Aorta (tissue), 5 donors: ENCODE measurements at places on chromosomes 3 and 15.

DNA sequence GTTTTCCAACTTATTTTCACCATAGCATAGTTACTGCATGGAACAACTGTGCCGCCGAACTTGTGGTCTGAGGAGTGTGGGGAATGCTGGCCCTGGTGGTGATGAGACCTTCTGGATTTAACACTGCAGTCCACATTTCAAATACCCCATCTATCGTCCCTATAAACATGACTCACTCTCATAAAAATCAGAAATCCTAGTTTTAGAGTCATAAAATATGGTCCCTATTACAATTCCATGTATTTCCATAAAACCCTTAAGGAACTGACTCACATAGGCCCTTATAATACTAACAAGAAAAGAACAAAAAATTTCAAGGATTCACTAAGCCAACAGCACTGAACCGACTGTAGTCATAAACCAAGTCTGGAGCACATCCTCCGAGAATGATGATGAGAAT lies 147.2 kb downstream of the FOXP1 start:
- peaks cover 6% of the 10 kb centered on the region for H3K4me1 ChIP-seq
- no peaks in the 10 kb centered on the region for H3K27me3 ChIP-seq
- H3K36me3 ChIP-seq: no peaks in the 10 kb centered on the region
- DNase-seq: no peak
- no peak overlapping the region for H3K4me3 ChIP-seq

DNA sequence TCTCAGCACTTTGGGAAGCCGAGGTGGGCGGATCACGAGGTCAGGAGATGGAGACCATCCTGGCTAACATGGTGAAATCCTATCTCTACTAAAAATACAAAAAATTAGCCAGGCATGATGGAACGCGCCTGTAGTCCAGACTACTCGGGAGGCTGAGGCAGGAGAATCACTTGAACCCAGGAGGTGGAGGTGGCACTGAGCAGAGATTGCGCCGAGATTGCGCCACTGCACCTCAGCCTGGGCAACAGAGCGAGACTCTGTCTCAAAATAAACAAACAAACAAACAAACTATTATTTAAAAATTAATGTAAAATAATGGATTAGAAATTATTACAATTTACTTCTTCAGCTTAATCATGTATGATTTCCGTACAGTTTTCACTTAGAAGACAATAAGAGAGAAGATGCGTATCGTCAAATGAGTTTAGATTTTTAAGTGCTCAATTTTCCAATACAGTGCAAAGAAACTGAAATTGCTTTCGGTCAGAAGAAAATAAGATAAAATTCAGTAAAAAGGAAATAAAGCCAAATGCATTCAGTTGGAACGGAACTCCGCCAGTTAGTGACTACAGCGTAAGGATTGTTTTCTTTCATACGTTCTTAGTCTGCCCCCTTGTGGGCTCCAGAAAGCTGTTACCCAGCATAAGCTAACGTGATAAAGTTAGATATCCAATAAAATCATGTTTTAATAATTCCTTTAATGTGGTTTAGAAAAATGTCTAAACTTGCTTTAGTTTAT lies 24.8 kb downstream of the AADAC start:
- H3K4me3 ChIP-seq: no peak overlapping the region
- H3K27ac ChIP-seq: no peak overlapping the region
- H3K4me1 ChIP-seq: peaks cover 2% of the 10 kb centered on the region
- no peaks in the 10 kb centered on the region for H3K27me3 ChIP-seq
- H3K36me3 ChIP-seq: no peaks in the 10 kb centered on the region

DNA sequence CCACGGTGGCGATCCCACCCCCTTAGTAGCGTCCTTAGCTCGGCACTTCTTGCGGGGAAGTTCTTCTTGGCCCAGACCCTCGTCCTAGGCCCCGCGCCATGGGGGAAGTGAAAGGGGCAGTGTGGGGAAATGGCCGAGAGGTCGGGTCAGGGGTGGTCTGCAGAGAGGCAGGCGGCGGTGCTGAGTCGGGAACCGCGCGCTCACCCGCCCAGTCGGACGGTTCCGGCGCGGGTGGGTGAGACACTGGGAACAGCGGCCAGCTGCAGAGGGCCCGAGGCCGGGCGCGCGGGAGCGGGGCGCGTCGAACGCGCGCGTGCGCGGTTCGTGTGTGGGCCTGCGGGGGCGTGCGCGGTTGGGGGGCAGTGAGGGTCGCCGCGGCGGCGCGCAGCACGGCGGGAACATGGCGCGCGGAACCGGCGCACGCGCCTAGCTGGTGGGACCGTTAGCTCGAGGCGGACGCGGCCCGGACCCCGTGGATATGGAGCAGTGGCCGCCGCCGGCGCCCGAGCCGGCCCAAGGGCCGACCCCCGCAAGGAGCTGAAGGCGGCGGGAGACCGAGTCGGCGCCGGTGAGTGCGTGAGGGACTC lies 246.9 kb downstream of the GOLGA6L6 start:
- no peak for DNase-seq
- no peaks in the 10 kb centered on the region for H3K4me1 ChIP-seq
- H3K4me3 ChIP-seq: no peak overlapping the region

DNA sequence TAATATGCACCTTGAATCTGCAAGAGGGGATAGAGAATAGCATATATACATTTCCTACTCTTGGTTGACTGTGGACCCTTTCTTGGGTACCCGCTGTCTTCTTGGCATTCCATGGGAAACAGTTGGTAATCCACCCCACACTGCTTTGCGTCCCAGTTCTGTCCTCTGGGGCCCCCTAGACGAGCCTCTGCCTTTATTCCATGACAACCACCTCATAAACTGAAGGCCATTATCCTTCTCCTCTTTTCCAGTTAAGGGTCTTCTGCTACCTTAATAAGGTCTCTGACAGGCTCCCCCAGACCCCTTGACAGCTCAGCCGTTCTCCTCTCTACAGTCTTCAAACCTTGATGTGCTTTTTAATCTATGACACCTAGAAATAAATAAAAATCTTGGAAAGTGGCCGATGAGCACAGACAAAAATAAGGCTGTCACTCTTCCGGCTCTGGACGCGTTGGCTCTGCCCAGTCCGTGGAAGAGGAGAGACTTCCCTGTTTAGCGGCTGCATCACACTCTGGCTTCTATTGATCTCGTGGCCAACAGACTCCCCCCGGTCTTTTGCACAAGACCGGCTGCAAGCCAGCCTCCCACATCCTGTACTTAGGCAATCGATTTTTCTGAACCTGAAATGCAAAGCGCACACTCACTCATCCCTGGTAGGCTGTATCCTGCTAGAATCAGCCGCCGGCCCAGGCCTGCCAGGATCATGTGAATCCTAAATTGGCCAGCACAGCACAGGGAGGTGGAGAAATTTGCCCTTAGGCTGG lies 251.0 kb upstream of the TLE3 start:
- no peak overlapping the region for H3K4me3 ChIP-seq
- no peaks in the 10 kb centered on the region for H3K4me1 ChIP-seq
- H3K36me3 ChIP-seq: no peaks in the 10 kb centered on the region
- DNase-seq: peak; percentile 78
- H3K27ac ChIP-seq: no peak overlapping the region

GRCh38 chr3:74640211-74640610 lies 25.8 kb upstream of the CNTN3 start:
- no peak overlapping the region for H3K4me3 ChIP-seq
- H3K27ac ChIP-seq: no peak overlapping the region
- no peaks in the 10 kb centered on the region for H3K4me1 ChIP-seq
- H3K36me3 ChIP-seq: no peaks in the 10 kb centered on the region
- H3K27me3 ChIP-seq: no peaks in the 10 kb centered on the region
- no peak for DNase-seq

- H3K4me3 ChIP-seq: no peak overlapping the region
- no peaks in the 10 kb centered on the region for H3K4me1 ChIP-seq
- H3K27ac ChIP-seq: no peak overlapping the region
- H3K36me3 ChIP-seq: no peaks in the 10 kb centered on the region
Observed at GRCh38 chr15:79007066-79007465, 62.2 kb upstream of the CTSH start.

- DNase-seq: no peak
- no peaks in the 10 kb centered on the region for H3K4me1 ChIP-seq
- no peaks in the 10 kb centered on the region for H3K36me3 ChIP-seq
- H3K27ac ChIP-seq: no peak overlapping the region
- H3K4me3 ChIP-seq: no peak overlapping the region
- H3K27me3 ChIP-seq: no peaks in the 10 kb centered on the region
Observed at GRCh38 chr3:135667061-135667460, 298.5 kb upstream of the PPP2R3A start.

GRCh38 chr3:112793326-112794081 lies 53.2 kb downstream of the CD200R1L start:
- no peaks in the 10 kb centered on the region for H3K4me1 ChIP-seq
- H3K27ac ChIP-seq: no peak overlapping the region
- no peaks in the 10 kb centered on the region for H3K36me3 ChIP-seq
- H3K27me3 ChIP-seq: no peaks in the 10 kb centered on the region
- DNase-seq: no peak
- H3K4me3 ChIP-seq: no peak overlapping the region

DNA sequence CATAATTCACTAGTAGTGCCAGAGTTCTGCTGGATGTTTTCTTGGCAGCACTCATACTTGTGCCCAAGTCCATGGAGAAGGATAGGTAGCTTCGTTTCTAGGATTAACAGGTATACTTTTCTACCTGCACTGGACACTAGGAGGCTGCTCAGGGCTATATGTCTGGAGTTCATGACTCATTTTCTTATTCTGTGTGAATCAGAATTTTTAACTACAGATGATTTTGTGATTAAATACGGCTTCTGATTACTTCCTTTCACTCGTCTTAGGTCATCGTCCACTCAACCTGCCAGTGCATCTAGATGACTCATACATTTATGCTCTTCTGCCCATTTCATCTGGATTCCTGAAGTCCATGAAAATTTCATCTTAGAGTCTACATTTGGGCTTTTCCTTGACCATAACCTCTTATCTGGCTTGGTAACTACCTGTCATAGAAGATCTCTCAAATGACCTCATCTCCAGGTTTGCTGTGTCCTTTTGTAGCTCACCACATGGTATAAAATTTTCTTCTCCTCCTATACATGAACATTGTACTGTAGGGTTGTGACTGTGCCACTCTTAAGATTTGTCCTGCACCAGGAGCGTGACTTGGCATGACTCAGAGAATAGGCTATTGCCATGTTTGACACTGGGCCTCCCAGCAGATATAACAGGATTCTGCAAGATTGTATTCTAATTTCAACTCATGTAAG lies 66.7 kb upstream of the GCSAM start:
- H3K27me3 ChIP-seq: no peaks in the 10 kb centered on the region
- H3K4me1 ChIP-seq: no peaks in the 10 kb centered on the region
- no peak overlapping the region for H3K27ac ChIP-seq
- no peak for DNase-seq

DNA sequence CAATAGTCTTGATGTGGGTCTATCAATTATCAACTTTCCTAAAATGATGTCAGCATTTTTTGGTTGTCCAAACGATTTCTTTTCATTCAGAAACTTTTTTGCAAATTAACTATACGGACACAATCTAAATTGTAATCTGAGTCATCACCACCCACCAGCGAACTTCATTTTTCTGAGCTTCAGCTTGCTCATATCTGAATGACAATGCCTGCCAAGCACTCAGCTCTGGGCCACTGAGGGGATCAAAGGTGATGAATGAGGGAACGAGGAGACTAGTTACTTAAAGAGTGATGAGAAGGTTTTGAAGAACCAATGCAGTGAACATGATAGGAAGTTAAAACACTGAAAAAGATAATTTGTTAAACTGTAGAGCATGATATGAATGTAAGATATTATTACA lies 14.9 kb upstream of the TBC1D23 start:
- no peaks in the 10 kb centered on the region for H3K36me3 ChIP-seq
- H3K4me1 ChIP-seq: no peaks in the 10 kb centered on the region
- no peak overlapping the region for H3K4me3 ChIP-seq
- DNase-seq: no peak
- no peaks in the 10 kb centered on the region for H3K27me3 ChIP-seq
- no peak overlapping the region for H3K27ac ChIP-seq

GRCh38 chr3:70776081-70776480 lies 463.6 kb upstream of the MDFIC2 start:
- H3K4me1 ChIP-seq: no peaks in the 10 kb centered on the region
- H3K36me3 ChIP-seq: no peaks in the 10 kb centered on the region
- DNase-seq: no peak
- no peak overlapping the region for H3K4me3 ChIP-seq
- no peaks in the 10 kb centered on the region for H3K27me3 ChIP-seq

DNA sequence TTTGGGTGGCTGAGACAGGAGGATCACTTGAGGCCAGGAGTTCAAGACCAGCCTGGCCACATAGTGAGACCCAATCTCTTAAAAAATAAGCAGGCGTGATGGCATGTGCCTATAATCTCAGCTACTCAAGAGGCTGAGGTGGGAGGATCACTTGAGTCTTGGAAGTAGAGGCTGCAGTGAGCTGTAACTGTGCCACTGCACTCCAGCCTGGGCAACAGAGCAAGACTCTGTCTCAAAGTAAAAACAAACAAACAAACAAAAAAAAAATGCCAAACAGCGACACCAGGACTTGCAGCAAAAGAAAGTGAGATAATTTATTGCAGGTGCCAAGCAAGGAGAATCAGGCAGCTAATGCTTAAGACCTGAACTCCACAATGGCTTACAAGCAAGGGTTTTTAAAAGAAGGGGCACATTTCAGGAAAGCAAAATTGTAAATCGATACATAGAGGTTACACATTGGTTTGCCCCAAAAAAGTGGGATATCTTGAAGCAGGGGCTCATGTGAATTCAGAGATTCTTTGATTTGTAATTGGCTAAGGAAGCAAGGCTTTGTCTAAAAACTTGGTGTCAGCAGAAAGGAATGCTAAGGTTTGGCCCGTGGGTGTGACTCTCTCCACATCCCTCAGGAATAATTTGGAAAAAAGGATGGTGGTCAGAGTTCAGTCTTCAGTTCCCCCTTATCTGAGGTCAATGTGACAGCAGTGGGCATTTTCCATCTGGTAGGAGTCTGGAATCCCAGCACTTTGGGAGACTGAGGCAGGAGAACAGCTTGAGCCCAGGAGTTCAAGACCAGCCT lies 5.2 kb upstream of the MPI start:
- DNase-seq: no peak
- H3K4me3 ChIP-seq: no peak overlapping the region
- H3K27ac ChIP-seq: no peak overlapping the region

- no peak for DNase-seq
- H3K27me3 ChIP-seq: no peaks in the 10 kb centered on the region
- no peaks in the 10 kb centered on the region for H3K36me3 ChIP-seq
Observed at GRCh38 chr15:33145447-33145846, 49.1 kb downstream of the FMN1 start.

DNA sequence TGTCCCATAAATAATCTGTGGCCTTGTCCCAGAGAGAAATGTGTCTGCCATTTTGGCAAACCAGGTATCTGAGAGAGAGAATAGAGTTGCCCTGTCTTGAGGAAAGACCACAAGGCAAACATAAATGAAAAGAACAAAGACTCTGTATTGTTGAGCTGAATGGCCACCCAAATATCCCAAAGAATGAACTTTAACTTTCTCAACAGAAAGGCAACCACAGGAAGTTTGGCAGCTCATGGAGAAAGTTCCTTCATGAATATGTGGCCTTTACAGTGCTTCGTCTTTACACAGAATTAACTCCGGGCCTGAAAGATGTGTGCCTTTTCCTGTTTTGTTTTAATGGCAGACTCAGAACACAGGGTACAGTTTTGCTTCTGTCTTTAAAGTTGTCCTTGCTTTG lies 41.4 kb upstream of the THBS1 start:
- H3K27ac ChIP-seq: no peak overlapping the region
- H3K27me3 ChIP-seq: no peaks in the 10 kb centered on the region
- H3K36me3 ChIP-seq: no peaks in the 10 kb centered on the region
- H3K4me1 ChIP-seq: peaks cover 2% of the 10 kb centered on the region
- no peak overlapping the region for H3K4me3 ChIP-seq
- DNase-seq: no peak

GRCh38 chr3:122989856-122990575 lies 37.5 kb downstream of the SEMA5B start:
- H3K4me3 ChIP-seq: no peak overlapping the region
- no peaks in the 10 kb centered on the region for H3K36me3 ChIP-seq
- no peaks in the 10 kb centered on the region for H3K4me1 ChIP-seq
- no peaks in the 10 kb centered on the region for H3K27me3 ChIP-seq
- no peak overlapping the region for H3K27ac ChIP-seq
